ENCODE measurements at places on chromosomes 6 and 20.

DNA sequence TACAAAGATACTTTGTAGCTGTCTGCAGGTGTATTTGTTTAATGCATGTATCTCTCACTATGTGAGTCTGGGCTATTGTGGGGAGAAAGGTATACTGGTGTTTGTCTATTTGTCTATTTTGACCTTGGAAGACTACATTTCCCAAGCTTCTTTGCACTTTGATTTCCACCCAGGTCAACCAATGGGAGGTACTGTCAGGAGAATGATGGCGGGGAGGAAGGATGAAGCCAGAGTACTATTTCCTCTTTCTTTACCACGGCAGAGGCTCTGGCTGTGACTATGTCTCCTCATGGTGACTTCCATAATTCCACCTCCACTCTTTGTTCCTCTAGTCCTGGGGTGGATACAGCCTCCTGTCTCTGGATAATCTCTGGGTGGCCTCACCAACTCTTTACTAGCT, 23.1 kb downstream of the LBP start:
- no peak for DNase-seq

GRCh38 chr6:25094726-25095125, 159.0 kb upstream of the RIPOR2 start:
- DNase-seq = no peak

GRCh38 chr6:143390278-143390677, 60.2 kb downstream of the ADAT2 start:
- no peak for DNase-seq

- no peak for DNase-seq
These were observed 2.7 kb upstream of the SNHG17 start for GRCh38 chr20:38437796-38438195.

GRCh38 chr6:147974376-147974775, 368.3 kb upstream of the SASH1 start:
- no peak for DNase-seq

- DNase-seq = no peak
These were observed 22.0 kb upstream of the FRMD1 start for GRCh38 chr6:168100803-168101589.

DNA sequence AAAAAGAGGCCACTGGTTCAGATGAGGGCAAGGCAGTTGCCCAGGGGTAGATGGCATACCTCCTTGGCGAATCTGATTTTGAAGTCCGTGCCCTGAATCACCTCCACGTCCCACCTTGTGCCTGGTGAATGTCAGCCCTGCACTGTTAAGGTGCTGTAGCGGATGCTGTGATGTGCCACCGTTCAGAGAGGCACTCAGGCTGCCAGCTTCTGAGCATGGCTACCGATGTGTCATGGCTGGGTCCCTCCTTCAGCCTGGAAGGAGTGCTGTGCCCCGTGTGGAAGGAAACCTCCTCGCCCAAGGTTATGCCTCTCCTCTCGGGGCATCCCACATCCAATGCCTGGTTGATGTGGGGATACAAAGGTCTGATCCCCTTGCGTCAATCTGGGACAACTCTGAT, 43.6 kb downstream of the UST start:
- DNase-seq = no peak

DNA sequence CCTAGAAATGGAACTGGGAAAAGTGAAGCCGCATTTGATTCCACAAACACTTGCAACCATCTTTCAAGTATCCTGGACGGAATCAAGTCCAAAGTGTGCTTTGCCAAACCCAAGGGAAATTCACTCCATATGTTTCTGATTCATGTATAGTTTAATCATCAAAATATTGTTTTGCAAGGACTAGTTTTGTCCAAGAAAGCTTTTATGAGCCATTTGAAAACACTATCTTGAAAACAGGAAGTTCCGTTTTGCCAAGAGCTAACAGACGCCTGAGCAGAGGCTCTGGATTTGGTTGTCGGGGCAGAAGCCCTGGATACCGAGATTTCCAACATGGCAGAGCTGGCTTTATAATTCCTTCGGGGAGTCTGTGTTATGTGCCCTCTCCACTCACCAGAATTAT, 251.1 kb downstream of the PHACTR1 start:
- DNase-seq = no peak

- no peak for DNase-seq
These were observed 89.9 kb upstream of the SYNDIG1 start for GRCh38 chr20:24379484-24379927.

DNA sequence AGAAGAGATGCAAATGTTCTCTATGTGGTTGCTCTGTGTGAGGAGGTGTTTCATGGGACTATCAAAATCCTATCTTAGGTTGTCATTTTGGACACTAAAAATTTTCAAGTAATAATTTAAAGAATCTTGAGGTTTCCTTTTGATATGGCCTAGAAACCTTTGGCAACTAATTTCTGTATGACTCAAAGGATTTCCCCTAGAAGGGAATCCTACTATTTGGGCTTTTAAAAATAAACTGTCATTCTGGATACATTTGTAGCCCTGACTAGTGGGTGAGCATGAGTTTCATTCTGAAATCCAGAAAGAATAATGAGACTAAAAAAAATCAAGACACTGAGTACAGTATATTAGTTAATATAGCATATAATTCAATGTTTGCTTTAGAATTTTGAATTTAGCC, 25.5 kb upstream of the RAB23 start:
- DNase-seq = no peak

DNA sequence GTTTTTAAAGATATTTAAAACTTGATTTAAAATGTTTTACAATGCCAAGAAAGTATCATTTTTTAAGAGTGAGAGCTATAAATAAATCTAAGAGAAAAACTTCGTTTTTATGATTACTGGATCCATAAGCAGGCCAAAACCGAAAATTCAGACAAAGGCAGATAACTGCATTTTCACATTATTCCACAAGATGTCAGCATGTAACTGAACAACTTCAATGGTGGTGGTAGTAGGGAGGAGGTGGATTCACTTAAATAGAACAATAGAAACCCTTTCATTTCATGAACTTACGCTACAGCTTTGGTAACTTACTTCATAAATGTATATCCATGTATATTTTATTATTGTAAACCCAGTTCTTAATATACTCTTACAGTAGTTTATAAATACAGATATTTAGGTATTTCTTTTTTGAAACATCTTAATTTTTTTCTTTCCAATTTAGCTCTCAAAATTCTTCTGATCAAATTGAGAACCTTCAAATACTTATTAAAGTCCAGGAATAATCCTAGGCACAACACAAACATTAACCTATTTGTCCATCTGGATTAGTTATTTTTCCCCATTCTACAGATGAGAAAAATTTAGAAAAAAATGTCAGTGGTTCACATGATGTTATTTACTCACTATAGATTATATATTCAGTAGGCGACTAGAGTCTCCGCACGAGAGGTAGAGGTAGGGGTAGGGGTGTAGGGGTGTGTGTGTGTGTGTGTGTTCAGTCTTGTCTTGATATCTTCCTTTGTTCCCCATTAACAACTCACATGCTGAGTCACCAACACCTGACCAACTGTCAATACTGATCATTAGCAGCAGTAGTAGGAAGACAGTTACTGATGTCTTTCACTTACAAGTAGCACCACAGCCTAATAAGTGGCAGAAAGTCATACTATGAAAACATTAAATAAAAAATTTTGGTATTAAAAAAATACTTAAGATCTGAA, 111.5 kb downstream of the ARHGAP18 start:
- peak; percentile 45 for DNase-seq

- DNase-seq = peak; percentile 59
These were observed 78.3 kb downstream of the CD109 start for GRCh38 chr6:73774311-73774774.

DNA sequence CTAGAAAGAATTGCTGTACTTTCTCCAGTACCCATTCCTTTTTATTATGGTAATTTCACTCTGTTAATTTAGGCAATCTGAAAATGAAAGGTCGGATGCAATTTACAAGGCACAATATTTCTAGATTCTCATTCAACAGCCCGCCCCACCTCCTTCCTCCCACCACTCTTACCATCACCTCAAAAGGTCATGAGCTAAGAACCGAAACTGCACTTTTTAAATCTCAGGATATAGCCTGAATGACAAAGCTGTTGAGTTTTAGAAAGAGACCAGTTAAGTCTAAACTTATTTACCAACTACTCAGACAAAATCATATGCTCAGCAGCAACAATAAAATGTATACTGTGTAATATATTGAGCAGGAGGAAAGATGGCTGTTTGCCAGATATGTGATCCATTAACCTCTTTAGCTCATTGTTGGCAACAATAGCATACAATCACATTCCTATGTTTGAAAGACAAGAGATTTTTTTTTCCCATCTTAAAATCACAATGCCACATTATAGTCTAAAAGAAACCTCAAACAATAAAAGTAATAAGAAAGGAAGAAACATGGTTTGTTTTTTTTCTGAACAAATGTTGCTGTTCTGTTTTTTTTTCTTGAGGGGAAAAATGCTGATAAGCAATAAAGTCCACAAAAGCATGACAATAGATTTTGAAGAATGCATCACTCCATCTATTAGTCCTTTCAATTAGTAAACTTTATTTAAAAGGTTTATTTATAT, 1.6 kb upstream of the HS3ST5 start:
- DNase-seq = no peak

DNA sequence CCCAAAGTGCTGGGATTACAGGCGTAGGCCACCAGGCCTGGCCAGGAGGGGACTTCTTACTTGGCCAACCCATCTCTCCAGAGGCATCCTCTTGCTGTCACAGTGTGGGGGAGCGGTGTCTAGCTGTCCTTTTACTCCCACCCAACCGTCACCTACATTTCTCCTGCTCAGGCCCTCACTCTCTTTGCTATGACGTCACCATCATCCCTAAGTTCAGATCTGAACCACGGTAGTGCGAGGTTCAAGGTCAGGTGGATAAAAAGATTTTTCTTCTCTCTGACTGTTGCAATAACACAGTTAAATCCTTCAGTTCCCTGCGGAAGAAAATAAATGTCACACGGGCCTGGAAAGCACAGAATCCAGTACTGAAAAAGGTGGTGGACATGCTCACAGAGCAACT, 7.3 kb upstream of the RAET1L start:
- DNase-seq = no peak

GRCh38 chr6:652865-653264, 4.0 kb downstream of the HUS1B start:
- no peak for DNase-seq

DNA sequence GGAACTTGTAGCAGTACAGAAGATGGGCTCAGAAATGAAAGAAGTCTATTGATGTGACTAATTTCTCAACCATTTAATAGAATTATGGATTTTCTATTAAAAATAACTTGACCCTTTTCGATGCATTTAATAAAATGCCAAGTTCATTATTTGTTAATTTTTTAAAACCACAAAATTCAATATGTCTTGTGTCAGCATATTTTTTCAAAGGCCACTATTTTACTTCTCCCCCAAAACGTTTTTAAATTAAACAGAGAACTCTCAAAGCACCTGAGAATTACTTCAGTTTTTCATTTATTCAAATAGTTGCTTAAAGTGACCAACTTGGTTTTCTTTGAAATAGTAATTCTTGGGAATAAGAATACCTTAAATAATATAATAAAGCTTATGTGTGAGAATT, 8.6 kb downstream of the TOP1 start:
- no peak for DNase-seq

DNA sequence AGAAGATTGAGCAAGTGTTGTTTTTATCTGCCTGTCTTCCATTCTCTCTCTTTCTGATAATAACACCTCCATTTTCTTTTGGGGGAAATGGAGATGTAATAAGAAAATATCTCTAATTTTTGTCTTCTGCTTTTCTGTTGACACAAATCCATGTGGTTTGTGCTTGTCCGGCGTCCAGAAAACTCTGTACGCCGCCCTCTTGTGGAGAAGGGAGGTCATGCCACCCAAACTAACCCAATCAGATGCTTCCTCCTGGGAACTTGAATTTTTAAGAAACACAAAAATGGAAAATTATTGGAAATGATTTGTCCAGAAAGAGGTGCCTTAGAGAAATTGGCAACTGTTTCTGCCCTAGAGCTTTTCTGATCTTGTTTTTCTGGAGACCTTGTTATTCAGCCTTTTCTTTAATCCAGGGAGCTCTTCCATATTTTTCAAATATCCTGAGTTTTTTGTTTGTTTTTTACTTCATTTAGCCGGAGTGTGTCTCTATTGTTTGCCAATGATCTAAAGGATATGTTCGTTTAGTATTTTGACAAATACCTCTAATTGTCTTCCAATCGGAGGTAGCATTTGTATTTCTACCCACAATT, 17.8 kb upstream of the FNDC1 start:
- peak; percentile 21 for DNase-seq

GRCh38 chr6:84035484-84035883, 1.9 kb downstream of the MRAP2 start:
- no peak for DNase-seq

GRCh38 chr6:90402831-90403192, 106.2 kb upstream of the BACH2 start:
- no peak for DNase-seq

GRCh38 chr6:54817236-54817635, 29.3 kb upstream of the FAM83B start:
- DNase-seq = no peak

DNA sequence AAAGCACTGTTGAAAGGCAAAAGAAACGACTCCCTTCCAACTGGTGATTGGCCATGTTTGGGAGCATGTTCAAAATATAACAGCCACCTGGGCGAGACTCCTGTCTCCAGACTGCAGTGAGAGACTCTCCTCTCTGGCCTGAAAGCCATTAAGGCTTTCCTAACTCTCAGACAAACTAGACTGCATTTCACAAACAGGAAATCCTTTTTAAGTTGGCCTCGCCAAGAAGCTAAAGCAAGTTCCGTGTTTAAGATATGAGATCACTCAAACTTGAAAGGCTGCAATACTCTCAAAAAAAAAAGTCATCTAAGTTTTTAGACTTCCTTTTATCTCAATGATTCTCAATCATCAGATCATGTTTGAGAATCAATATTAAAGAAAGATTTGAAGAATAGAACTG, 117.0 kb downstream of the TFAP2A start:
- DNase-seq = no peak

DNA sequence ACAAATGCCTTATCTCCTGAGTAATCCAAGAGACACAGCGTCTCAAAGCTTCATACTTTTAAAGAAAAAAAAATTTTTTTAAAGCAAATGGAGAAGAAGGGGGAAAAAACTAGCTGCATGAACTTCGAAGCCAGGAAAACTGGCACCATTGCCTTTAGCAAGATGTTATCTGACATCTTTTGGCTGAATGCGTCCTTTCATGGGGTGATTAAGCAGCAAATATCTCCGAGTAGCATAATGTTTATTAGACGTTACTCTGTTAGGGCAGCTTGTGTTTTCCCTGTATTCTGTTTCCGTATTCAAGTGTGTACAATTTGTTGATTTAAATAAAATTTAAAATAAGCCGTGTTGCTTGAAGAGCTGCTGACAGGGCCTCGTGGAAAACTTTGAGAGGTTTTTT, 76.5 kb upstream of the TSHZ2 start:
- no peak for DNase-seq

GRCh38 chr20:46057856-46058598, 29.0 kb downstream of the SLC12A5 start:
- DNase-seq = no peak

GRCh38 chr6:167549213-167549612, 224.3 kb downstream of the TTLL2 start:
- no peak for DNase-seq

GRCh38 chr6:149484733-149485700, at the start of gene ZC3H12D:
TSS of gene ZC3H12D (minus strand) at chr6:149485014. CDS start at chr6:149474543, 10,471 bp downstream.
- no peak for DNase-seq
